ENCODE measurements at places on chromosomes 6 and 20.

DNA sequence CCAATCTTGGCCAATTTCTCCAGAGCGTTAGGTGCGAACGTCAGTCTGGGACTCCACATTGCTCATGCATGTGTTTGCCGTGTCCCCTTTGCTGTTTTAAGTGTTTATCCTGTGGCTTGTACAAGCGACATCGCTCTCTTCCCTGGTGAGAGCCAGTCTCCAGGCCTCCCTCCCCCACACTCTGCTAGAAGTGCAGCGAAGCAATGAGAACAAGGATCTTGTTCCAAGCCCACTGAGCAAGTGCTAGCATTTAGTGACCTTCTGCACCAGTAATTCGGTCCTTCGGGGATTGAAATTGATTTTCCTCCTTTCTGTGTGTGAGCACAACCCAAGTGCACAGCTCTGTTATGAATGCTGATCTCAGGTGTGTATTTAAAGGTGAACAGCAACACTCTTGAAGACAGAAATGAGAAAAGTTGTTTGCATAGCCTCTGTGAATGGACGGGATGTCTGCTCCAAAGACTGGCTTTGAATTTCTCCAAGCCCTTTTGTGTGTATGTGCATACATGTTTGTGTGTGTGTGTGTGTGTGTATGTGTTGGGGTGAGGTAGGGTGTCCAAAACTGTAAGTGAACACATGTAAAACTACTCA is 29.0 kb downstream of the CD83 start:
- no peak for DNase-seq

DNA sequence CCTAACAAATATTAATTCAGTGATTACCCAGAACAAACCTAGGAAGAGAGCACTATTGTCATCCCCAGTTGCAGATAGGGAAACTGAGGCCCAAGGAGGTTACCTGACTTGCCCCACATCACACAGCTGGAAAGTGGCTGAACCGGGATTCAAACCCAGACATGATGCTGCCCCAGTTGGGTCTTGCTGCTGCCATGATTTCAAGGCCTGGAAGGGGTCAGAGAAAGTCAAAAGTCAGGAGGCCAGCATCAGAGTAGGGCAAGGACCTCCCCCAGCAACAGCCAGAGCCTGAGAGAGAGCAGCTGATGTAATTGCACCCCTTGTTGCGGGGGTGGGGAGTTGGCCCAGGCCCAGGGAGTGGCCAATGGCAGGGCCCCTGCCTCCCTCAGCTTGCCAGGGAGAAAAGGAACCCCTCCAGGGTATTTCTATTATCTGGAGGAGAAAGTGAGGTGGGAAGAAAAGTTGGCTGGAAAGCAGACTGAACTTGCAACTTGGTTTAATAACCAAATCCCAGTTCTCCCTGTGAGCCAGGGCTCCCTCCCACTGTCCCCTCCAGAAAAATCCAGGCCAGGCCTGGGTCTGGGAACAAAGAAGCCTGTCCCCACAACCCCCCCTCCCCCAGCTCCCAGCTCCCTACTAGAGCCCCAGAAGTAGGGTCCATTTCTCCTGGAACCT is 83.6 kb downstream of the MRPL14 start:
- DNase-seq = no peak

DNA sequence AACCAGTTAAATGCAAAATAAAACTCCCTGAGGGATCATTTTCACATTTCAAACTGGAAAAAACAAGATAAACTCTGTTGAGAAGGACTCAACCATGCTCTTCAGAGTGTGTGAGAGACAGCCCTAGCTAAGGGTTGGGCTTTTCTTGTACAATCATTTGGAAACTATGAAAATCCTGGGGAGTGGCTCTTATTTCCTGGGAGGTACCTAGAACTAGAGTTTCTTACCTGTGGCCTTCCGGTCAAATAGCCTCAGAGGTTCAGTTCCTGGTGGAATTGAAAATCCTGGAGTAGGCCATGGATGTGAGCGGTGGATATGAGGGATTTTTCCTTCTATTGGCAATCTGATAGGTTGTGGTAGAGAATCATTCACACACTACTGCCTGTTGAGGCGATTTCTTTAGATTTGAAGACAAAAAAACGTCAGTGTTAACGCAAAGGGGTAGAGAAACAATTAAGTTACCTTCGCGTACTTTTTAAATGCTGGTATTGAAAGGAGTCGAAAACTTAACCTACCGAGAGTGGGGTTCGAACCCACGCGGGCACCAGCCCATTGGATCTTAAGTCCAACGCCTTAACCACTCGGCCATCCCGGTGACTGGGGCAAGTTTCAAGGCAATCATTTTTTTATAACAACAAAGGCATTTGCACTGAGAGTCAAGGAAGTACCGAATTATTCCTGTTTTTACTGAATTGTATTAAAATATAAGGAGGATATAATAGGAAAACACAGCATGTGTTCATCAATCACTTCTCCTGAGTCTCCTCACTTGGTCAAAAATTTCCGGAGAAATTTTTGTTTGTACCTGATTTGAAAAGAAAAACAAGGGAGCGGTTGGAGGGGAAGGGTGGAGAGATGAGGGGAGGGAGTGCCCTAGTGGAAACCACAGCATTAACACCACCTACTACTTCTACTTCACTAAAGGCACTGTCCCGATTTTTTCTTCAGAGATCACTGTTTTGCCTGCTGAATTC is 191.3 kb downstream of the OR2B2 start:
- DNase-seq = no peak

DNA sequence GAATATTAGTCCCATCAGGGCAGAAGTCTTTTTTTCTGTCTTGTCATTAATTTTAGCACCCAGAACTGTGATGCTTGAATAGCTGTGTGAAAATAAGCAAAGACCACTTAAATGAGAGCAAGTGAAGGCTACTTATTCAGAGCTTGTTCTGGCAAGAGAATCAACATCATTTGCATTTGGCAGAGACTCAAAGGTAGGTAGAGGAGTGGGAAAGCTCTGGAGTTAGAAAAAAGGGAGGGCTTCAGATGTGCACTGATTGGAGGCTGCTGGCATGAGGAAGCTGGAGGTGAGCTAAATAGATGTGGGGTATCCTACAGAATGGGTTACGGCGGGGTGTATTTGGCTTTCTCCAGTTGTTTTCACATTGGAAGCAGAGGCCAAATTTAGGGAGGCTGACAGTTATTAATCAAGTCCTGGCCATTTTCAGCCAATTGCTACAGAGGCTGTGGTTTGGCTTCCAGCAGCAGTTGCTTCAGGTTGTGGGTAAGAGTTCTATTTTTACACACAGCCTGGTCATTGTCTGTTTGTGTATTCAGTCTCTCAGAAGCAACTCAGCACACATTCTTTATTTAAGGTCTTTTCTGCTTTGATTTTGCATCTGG is 254.3 kb downstream of the BTBD3 start:
- DNase-seq = no peak

- no peak for DNase-seq
Measured at GRCh38 chr6:55528624-55529023, 50.4 kb downstream of the HMGCLL1 start.

DNA sequence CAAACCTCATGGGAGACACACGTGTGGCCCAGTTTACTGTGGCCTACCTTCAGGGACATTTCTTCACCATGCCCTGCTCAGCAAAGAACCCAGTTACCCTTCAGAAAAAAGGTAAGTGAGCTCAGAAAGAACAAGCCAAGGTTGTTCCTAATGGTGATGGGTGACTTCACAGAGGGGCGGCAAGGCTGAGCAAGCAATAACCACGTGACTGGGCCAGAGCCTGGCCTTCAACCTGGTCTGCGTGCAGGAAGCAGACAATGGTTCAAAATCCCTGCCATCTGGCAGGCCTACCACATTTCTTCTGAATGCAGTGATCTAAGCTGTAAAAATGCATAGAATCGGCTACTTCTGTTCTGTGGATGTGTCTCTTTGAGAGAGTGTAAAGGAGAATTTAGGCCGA is 115.5 kb upstream of the CST7 start:
- no peak for DNase-seq

DNA sequence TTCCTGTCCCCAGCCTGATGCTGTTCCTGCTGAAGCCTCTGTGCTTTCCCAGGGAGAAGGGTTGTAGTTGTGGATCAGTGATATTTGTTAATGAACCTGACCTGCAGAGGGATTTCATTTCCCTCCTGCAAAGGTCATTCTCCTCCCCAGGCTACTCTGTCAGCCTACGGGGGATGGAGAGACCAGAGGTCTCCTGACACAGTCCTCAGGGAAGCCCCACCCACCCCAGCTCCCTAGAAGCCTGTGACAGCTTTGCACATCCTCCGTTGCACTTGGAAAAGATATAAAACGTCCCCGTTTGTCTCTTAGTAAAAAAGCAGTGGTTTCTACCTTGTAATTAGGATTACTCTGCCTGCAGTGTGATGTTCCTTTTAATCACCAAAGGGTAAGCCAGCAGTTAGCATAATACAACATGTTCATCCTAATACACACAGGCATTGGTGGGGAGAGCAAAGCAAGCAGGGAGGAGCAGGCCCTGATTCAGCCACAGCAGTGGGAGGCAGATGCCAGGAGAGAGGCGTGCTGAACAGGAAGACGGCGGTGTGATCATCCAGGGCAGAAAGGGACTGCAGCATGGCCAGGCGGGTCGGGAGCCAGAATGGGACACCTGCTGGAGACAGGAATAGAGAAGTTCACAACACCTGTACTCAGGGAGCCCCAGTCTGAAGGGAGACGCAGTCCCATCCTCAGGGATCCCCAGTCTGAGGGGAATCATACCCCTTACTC is 293.5 kb downstream of the LRFN2 start:
- DNase-seq = no peak

DNA sequence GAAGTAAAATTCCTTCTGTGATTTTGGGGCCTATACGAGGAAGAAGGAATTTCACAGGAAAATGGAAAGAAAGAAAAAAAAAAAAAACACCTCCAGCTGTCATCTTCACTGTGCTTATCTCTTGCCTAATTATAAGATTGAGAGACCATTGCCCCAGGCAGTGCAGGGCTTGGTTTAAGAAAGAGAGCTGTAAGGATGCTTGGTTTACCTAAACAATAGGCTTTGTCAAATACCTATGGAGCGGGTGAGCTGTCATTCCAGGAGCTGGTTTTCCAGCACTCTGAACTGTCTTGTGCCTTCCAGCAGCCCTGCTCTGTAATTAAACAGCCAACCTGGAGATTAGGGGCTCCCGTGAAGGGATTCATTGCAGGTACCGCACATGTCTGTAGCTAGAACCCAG is 137.8 kb downstream of the EDN3 start:
- DNase-seq = no peak
